ENCODE measurements at places on chromosomes 7 and 10.

DNA sequence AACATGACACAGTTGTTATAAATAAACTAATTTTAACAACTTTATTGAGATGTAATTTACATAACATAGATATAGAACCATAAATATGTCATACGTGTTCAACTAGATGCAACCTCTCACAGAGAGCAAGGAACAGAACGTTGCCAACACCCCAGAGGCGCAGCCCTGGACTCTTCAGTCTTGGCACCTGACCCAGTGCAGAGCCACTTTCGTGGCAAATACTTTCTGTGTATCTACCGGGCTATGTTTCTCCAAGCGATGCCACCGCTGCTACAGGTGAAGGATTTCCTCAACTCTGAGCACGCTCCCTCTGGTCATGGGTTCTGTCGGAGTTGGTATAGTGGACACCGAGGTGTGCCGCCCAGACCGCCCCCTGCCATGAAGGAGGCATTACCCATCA lies 57.4 kb downstream of the TEX36 start:
- DNase-seq, result no peak

GRCh38 chr10:126417220-126417825 lies 29.0 kb upstream of the ADAM12 start:
- no peak for DNase-seq

DNA sequence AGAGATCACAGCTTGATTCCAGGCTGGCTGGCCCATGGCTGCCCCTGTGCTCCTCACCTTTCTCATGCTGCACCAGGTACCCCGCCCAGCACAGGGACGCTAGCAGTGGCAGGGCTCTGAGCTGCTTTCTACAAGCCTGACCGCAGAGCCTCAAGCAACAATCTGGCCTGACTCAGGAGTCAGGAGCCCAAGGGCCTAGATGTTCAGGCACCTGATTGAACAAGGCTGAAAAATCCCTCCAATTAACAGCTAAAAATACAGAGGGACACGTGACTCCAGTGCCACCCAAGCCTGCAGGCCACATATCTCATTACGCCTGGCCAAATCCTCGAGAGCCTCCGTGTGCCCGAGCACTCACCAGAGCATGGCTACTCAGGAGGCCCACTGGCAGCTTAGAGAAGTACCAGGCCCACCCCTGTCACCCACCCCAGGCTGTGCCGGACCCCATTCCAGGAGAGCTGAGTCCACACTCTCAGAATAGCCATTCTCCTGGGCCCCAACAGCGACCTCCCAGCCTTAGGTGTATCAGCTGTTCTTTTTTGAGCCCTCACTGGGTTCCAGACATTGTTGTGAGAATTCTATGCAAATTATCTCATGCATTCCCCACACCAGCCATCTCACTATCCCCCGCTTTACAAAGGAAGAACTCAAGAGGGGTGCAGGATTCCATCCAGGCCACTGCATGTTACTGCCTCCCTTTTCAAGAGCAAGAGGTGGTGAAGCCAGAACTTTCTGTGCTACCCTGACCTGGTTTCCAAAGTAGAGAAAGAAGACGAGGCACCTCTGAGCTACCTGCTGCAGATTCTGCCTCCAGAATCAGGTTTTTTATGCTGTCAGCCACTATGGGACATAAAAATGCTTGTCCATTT lies 98.3 kb downstream of the COL13A1 start:
- DNase-seq, result no peak

DNA sequence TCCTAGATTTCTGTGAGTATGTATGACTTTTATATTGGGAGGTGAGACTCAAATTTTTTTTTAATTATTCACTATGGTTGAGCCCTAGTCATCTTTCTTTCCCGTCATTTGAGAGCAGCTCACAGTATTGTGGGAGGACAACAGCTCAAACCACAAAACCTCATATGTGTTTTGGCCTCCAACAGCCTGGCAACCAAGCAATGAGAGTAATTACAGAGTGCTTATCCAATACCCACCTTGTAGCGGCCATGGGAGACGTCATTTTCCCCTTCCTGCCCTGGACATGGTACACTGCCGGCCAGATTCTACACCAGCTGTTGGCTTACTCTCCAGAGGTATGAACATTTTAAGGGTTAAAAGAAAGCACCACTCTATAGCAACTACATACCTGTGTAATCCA lies 49.1 kb downstream of the DOCK4 start:
- no peak for DNase-seq

DNA sequence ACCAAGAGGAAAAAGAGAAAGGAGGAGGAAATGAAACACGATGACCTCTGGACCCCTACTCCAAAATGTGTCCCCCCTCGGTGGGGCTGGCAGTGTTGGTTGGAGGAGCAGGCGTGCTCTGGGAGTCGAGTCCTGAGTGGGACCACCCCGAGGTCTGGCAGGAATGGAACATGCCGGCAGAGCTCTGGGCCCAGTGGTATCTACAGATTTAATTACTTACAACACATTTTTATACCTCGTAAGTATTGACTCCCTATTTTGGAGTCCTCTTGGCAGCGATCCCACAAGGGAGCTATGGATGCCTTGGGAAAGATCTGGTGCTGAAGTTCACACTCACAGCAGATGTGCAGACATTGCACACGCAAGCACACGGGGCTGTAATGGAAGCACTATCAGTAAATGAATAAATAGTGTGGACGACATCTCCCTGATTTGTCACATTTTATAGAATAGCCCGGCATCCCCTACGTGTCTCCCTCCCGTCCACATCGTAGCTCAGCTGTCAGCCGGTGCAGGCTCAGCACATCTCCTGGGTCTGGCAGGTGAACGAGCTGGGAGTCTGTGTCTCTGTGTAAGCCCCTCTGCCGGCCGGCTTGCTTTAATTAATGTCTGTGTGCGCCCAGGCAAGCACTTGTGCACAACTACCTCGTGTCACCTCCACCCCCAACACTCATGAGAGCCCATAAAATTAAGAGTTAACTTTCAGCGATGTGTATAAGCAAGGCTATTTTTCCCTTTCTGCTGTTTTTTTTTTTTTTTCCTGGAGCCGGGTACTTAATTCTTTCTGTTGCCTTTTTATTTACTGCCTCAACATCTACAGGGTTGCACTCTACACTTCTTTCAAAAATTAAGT lies 603.2 kb downstream of the LRMDA start:
- no peak for DNase-seq

DNA sequence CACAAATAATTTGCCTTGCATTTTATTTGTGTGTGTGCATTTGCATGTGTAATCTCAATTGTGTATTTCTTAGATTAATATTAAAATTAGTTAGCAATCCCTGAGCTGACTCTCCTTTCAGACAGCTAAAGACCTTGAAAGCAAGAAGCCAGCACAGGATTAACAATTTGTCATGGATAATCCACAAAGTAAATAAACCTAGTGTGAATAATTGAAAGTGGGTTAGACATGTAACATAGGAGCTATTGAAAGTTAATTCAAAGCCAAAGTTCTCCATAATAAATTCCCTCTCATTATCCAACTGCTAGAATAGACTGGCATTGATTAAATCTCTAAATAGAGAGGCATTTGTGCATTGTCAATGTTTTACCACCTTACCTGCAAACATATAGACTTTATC lies 326.1 kb downstream of the PLXDC2 start:
- no peak for DNase-seq

DNA sequence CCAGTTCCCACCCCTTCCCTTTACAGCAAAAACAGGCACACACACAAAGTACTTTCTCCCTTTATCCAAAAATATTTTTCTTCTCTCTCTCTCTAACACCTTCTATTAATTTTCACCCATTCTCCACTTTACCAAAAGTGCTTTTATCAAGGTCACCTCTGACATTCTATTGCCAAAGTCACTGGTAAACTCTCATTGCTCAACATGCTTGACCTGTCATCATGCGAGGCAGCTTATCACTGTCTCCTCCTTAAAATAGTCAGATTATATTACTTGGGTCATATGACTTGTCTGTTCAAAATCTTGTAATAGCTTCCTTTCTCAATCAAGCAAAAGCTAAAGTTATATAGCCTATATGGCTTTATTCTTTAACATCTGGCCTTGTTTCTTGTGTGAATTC lies 28.6 kb downstream of the MACC1 start:
- DNase-seq, result no peak

DNA sequence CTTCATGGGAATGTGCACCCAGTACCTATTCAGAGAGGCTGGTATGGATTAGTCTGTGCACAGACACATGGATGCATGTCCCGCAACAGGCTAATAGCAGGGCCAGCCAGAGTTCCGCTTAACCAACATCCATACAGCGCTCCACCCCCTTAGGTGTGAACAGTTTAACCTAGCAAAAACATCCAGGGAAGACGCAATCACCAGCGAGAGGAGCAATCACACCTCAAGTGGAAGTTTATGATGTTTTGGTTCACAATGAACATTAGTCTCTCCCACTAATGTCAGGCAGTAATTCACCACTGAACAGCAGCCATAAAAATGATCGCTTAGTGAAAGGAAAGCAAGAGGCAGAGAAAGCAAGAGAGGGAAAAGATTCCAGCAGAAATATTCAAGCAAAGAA lies 91.1 kb downstream of the PLXNA4 start:
- no peak for DNase-seq

GRCh38 chr7:81213394-81213793 lies 294.5 kb upstream of the SEMA3C start:
- no peak for DNase-seq

- no peak for DNase-seq
These were observed 169.0 kb upstream of the PRPS1L1 start for GRCh38 chr7:18196638-18197037.

DNA sequence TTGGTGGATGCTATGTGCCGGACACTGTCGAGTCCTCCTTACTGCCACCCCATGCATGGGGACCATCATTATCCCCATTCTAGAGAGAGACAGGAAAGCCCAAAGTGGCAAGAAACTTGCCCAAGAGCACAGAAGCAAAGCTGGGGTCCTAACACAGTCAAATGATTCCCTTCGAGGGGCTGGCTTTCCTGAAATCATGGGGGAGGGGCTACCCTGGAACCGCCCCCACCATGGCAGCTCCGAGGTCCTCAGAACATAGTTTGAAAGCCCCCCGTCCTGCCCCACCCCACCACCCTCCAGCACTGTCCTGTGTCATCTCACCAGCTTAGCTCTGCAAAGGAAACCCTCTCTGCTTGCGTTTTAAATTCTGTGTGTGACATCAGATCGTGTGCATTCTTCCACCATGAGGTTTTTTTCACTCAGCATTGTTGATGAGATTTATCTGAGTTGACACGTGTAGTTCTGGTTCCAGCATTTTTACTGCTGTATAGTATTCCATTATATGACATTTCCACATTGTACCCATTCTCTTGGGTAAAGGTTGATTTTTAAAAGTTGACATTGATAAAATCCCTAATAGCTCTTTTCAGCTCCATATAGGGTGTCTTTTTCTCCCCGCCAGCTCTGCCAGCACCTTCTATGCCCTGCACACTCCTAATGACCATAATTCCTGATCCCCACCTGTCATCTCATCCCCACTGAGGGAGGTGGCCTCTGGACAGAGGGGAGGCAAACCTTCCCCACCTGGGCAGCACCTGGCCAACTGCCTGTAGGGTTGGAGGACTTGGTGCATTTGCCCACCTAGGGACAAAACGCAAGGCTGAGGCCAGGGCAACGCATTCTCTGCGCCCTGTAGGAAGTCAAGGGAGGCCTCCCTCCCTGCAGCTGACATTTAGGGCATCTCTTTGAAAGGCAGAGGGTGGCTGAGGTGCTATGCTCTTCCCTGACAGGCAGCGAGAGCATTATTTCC lies 100.2 kb upstream of the GPR26 start:
- DNase-seq, result no peak

DNA sequence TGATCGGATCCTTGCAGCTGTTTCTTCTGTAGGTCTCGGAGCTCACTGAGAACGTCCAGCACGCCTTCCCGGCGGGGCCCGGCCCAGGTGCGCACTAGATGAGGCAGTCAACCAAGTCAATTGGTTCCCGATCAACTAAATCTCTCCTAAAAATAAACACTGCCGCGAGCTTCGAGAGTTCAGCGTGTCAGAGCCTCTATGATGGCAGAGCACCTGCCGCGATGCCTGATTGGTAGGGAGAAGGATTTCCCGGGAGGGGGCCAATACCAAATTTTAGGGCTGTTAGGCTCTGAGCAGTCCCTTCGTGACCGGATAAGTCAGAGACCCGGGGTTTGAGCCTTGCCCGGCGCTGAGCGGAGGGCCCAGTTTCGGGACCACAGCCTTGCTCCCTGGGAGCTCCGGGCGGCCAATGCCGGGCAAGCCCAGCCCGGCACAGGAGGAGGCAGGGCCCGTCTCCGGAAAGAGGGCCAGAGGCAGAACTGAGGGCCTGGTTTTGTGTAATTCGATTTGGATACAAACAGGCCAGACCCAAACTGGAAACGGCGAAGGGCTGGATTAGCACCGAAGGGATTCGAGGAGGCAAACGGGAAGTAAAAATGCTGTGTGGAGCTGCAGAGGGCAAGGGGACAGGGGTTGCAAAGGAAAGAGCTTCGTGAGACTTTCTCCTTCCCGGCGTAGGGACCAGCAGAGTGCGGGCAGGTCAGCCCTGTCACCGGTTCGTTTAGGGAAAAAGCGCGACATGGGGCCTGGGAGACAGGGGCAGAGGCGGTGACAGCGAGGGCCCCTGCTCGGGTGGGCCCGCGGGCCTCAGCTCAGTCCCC lies 569 bp downstream of the SLC26A5 start:
- DNase-seq, result peak; percentile 22

DNA sequence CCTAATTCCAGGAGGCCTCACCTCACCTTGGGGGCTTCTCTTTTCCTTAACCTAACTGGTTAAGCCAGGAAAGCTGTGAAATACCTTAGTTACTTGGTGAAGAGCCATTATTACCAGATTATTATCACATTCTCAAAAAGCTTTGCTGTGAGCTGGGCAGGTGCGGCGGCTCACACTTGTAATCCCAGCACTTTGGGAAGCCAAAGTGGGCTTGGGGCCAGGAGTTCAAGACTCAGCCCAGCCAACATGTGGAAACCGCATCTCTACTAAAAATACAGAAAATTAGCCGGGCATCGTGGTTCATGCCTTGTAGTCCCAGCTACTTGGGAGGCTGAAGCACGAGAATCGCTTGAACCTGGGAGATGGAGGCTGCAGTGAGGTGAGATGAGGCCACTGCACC lies 102.4 kb upstream of the KLF6 start:
- DNase-seq, result no peak

GRCh38 chr7:128174386-128174785 lies 66.7 kb upstream of the LEP start:
- no peak for DNase-seq

DNA sequence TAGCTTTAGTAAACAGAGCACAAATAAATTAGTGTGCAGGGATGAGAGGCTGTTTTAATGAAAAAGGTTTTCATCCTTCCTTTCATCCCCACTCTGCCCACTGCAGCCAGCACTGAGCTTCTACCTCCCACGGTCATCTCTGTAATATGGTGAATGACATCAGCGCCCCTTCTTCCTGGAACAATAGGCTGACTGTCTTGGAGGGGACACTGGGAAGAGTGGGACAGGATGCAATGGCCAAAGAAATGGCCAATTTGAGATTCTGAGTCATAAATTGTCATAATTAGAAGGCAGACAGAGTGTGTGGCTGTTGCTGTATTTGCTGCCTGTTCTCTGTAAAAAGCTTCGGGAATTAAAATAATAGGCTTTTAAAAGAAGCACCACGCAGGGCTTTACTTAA lies 126.7 kb upstream of the CALN1 start:
- no peak for DNase-seq

DNA sequence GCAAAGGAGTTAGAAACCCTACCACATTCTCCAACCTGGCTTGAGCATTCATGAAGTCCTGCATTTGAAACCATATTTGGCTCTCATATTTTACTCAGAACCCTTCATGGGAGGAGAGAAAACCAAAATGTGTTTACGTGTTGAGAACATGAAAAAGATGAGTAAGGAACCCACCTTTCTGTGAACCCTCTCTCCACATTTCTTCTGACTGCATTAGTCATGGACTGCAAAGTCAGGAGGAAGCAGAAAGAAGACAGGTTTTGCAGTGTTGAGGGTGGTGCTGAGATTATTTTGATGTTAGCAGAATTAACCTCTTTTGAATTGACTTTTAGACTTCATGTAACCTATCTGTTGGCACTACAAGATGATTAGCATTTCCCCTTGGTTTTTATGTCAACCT lies 4.9 kb downstream of the IFIT1B start:
- DNase-seq, result no peak
